Mammary epithelial cell (primary cell): ENCODE measurements at places on chromosomes 11 and 22. TPM values are rescaled to one million over a fixed set of nuclear protein-coding genes. Genes with fewer than 3 reads are reported as not detected.

The CCDC73 gene
- not detected for polyA plus RNA-seq

DNA sequence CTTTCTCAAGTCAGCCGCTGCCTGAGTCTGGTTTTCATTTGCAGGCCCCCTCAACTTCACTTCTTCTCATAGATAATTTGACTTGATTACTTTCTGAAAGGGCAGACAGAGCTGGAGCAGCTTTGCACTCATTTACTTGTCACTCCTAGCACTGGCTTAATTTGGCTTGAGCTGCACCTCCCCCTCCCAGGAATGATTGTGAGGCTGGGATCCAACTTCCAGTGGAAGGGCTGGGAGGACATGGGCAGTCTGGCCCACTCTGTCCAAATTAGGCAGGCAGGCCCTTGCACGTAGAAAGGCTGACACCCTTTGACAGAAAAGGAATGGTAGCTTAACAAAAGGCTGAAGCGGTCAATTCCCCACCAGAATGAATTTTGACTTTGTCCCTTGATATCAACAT, 453.9 kb downstream of the ETS1 start:
- no peak for DNase-seq

DNA sequence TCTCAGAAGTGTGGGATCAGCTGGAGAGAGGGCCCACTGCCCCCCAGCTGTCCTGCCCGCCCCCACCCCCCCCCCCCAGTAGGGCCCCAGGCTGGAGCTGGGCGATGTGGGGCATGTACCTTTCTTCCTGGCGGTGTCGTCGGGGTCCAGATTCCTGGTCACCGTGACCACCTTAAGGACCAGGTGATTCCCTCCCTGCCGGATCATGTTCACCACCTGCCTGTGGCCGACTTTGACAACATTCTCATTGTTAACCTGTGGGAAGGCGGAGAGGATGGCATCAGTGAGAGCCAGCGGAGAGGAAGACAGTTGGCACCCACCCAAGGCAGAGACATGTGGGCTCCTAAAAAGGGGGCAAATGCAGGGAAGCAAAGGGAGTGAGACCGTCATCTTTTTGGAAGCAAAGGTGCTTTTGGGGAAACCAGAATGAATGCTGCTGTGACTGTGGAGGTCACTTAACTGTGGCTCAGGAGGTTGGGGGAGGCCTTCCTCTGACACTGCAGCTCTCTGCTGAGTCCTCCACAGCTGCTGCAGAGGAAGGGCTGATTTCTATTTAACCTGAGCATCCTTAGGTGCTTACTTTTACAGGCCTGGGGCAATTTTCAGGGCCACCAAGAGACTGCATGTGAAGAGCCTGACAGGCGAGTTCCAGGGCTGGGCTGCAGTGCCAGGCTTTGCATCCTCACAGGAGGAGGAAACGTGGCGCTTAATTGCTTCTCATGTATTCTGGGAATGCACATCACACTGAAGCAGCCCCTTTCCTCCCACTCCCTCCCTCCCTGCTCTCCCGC, 104.5 kb downstream of the CTTN start:
- no peak for DNase-seq

DNA sequence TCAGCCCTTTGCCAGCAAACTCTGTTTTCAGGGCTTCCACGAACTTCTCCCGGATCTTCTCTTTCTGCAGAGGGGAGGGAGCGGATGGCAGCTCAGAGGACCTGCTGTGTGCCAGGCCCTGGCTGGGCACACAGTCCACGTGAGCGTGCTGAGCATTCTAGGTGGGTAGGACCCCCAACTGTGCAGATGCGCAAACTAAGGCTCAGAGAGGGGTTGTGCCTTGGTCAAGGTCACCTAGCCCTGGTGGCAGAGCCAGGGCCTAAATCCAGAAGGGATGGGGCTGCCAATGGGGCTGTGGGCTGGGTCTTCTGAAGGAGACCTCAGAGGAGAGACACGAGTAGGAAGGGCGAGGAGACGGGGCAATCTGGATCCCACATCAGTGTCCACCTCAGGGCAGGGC, 10.8 kb downstream of the PMM1 start:
- DNase-seq, result no peak

The GAS2L1 gene
- 27.6 TPM for polyA plus RNA-seq

GRCh38 chr11:132248580-132248979, 878.2 kb downstream of the NTM start:
- DNase-seq, result no peak

GRCh38 chr11:61946894-61947293, 3.3 kb upstream of the BEST1 start:
- DNase-seq, result no peak

The FJX1 gene
- polyA plus RNA-seq, result 20.4 TPM

The MEI1 gene
- 0.07 TPM for polyA plus RNA-seq

DNA sequence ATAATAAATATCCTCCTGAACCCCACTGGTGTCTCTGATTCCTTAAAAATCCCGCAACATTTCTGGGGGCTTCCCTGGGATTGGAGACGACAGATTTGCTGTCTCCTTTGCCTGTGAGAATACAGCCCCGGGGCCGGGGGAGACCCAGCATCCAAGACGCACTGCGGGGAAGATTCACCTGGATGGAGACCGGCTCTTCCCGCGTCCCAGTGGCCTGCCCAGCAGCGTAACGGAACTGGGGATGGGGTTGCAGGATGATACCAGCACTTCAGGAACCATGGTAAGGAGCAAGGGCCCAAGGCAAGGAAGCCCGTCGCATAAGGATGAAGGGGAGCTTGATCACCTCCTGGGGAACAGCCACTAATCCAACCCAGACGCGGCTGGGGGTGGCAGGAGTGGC, 53.3 kb upstream of the OR4C15 start:
- DNase-seq, result no peak

The FIBIN gene
- polyA plus RNA-seq, result 0.77 TPM

The APOL1 gene
- polyA plus RNA-seq, result 0.34 TPM

DNA sequence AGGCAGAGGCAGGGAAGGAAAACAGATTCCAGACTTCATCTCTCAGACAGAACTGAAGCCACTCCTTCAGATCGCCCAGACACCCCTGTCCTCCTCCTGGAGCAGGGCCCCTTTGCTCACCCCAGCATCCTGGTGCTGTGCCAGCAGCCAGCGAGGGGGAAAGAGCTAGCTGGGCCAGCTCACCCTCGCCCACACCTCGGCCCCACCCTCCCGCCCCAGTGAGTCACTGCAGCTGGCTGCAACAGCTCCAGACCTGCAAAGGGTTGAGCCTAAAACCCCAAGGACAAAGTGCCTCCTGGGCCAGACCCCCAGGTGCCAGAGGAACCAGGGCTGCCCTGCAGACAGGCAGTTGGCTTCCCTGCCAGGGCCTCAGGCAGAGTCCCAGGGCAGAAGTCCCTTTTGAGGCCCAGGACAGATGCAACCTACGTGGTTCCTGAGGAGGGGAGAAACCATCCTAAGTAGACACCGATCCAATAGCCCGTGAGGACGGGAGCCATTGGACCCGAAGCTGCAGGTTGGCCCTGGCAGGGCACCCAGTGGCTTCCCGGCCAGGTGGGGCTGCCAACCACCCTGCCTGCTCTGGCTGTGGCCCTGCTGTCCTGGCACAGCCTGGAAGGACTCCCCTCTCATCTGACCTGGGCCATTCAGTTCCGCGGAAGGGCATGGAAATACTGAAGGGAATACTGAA, 7.2 kb downstream of the AHNAK start:
- DNase-seq, result peak; percentile 86

- DNase-seq, result no peak
Measured at GRCh38 chr11:66238786-66239413, 29.5 kb upstream of the RAB1B start.

- DNase-seq, result peak; percentile 79
Measured at GRCh38 chr11:107696140-107696539, 15.7 kb downstream of the SLN start.
